ENCODE measurements at places on chromosomes 3 and 15.

- DNase-seq = no peak
Observed at GRCh38 chr3:126982126-126982470, 817 bp upstream of the PLXNA1 start.

GRCh38 chr15:101272584-101272983, 4.7 kb downstream of the SELENOS start:
- no peak for DNase-seq

DNA sequence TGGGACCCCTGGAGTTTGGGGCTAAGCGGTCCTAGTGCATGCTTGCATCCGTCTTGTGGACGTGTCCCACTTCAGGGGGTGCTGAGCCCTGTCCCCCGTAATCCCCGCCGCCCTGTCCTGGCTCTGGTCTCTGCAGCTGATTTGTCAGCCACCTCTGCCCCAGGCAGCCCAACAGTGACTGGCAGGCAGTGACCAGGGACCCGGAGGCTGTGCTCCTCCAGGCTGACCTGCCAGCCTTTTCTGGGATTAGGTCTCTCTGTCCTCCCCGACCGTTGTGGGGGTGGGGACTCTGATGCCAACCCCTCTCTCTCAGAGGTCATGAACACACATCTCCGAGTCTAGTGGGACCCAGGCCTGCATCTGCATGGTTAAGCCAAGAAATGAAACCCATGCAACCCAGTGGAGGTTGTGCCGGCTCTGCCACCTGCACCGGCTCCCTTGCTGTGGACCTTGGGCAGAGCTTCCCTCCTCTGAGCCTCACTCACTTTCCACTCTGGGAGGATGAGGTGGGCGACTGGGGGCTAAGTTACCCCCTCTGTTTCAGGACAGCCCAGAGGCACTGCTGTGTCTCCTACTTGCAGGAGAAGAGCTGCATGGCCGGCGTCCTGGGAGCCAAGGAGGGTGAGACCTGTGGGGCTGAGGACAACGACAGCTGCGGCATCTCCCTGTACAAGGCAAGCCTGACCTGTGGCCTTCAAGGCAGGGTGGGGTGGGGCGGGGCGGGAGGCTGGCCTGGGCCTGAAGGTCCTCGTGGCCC, 60.2 kb downstream of the FBLN2 start:
- DNase-seq = no peak

GRCh38 chr15:80567721-80568157, 127.4 kb upstream of the ABHD17C start:
- peak; percentile 72 for DNase-seq

DNA sequence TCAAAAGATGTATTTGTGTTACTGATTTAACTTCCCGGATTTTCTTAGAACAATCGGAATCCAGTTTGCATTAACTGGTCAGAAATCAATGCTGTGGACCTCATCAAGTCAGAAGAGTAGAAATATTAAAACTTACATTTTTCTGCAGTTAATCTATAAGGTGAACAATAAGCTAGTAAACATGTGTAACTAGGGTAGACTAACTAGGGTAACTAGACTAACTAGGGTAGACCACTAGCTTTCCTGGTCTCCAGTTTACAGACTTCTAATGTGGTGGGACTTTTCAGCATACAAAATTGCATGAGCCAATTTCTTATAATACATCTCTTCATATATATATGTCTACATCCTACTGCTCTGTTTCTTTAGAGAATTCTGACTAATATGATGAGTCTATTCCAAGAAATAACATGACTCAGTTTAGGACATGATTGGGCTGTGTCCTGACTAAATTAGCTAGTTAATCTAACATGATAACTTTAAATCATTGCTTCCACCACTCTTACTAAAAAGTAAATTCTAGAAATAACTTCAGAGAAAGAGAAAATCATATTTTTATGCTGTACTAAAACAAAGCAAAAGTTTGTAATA, 5.3 kb downstream of the PLSCR2 start:
- no peak for DNase-seq

DNA sequence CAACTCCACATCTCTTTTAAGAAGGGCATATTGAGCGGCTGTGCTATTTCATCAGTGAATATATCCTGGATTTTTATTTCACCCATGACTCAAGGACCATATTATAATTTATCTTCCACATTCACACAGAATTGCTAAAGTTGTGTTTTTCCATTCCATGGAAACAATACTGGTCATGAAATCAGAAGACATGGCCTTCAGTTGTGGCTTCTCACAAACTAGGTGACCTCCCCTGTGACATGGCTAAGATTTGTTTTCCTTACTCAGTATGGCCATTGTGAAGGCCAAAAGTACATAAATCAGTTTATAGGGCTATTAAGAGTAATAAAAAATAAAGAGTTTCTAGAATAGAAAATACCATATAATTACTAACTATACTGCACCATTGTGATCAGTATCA, 415.6 kb downstream of the OXSM start:
- no peak for DNase-seq
